Activated T-helper 1 cell treated with anti-CD3 and anti-CD28 coated beads, Interleukin-12 subunit alpha, Interleukin-12 subunit beta, Interleukin-2, Interleukin-4 antibody, amounts not matched to agents 30 ng/mL and 10 ng/mL and 1 ng/mL, durations not matched to agents 14 hours and 24 hours and 36 hours (primary cell): ENCODE measurements at places on chromosomes 11 and 22.

- H3K4me1 ChIP-seq = peaks cover 31% of the 10 kb centered on the region
- H3K27ac ChIP-seq = no peak overlapping the region
- no peaks in the 10 kb centered on the region for H3K36me3 ChIP-seq
- H3K27me3 ChIP-seq = peaks cover 7% of the 10 kb centered on the region
- DNase-seq = no peak
Observed at GRCh38 chr11:18669219-18669596, 29.4 kb upstream of the TMEM86A start.

DNA sequence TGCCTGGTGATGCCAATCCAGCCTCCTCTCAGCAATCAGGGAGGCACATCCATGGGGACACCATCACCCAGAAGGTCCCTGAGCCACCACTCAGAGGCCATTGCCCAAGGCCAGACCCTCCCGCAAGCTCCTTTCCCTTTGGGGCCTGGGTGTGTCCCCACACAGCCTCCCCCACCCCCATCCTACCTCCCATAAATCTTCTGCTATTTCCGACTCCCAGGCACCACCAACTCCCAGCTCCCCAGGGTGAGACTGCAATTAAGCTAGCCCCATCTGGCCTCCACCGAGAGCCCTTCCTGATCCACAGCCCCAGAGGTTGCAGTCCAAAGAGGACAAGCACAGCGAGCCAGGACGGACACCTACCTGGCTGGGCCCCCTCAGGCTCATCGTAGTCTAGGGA, 6.3 kb downstream of the ARHGAP1 start:
- no peak overlapping the region for H3K27ac ChIP-seq
- H3K36me3 ChIP-seq = peaks cover 31% of the 10 kb centered on the region
- no peaks in the 10 kb centered on the region for H3K27me3 ChIP-seq
- no peak overlapping the region for H3K4me3 ChIP-seq
- DNase-seq = no peak
- peaks cover 22% of the 10 kb centered on the region for H3K4me1 ChIP-seq

DNA sequence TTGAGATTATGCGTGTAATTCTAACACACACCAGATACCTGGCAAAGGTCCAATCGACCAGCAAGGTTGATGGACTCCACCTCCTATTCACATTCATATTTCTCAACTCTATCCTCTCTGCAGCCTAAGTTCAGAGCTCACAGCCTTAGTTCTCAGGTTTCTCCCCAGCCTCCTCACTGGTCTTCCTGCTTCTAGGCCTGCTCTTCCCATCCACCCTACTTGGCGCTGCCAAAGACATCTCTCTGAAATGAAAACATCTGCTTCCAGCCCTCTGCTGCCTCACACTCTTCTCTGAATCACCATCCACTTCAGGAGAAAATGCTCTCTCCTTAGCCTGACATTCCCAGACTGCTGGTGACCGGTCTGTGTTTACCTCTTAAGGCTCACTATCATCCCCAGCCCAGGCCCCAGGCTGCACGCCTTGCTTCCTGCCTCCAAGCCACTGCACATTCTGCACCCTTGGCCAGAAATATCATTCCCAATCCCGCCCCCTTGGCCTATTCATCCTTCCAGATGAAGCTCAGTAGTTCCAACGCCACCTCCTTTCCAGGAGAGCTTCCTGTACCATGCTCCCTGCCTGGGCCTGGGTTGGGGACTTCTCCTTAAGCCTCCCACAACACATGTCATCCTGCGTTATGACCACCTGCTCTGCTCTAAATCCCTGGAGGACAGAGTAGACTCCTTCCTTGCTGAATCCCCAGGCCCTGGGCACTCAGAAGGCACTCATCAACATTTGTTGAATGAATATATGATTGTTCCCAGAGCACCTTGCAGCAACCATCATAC, 3.5 kb downstream of the ARRB1 start:
- no peaks in the 10 kb centered on the region for H3K36me3 ChIP-seq
- no peak for DNase-seq
- no peak overlapping the region for H3K27ac ChIP-seq
- peaks cover 73% of the 10 kb centered on the region for H3K4me1 ChIP-seq
- H3K27me3 ChIP-seq = no peaks in the 10 kb centered on the region

GRCh38 chr22:36985211-36985889, 33.9 kb downstream of the TST start:
- peaks cover 25% of the 10 kb centered on the region for H3K27me3 ChIP-seq
- no peak overlapping the region for H3K27ac ChIP-seq
- H3K36me3 ChIP-seq = no peaks in the 10 kb centered on the region
